ENCODE measurements at places on chromosomes 11 and 22.

- no peaks in the 10 kb centered on the region for H3K4me1 ChIP-seq
- no peak overlapping the region for H3K4me3 ChIP-seq
- no peaks in the 10 kb centered on the region for H3K27me3 ChIP-seq
- no peaks in the 10 kb centered on the region for H3K36me3 ChIP-seq
- no peak overlapping the region for H3K27ac ChIP-seq
Measured at GRCh38 chr11:26201411-26201810, 130.5 kb upstream of the ANO3 start.

DNA sequence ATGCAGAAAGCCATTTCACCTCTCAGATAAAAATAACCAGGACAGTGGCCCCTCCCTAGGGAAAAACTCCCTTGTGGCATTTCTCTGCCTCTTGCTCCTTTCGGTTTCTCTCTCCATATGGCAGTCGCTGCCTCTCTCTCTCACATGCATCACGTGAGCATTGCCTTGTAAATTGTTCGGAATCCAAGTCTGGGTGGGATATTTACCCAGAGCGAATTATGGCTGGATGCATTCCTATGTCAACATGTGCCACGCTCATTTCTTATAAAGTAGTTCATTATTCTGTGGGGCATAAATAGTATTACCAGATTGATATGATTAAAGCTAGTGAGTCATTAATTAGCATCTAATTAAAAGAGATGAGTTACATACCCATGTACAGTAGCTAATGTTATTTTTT lies 392.9 kb downstream of the INSC start:
- H3K27me3 ChIP-seq, result no peaks in the 10 kb centered on the region
- DNase-seq, result no peak
- H3K4me3 ChIP-seq, result no peak overlapping the region
- no peaks in the 10 kb centered on the region for H3K4me1 ChIP-seq
- H3K27ac ChIP-seq, result no peak overlapping the region
- no peaks in the 10 kb centered on the region for H3K36me3 ChIP-seq

GRCh38 chr11:107293677-107294344 lies 163.8 kb downstream of the CWF19L2 start:
- no peaks in the 10 kb centered on the region for H3K27me3 ChIP-seq
- no peaks in the 10 kb centered on the region for H3K4me1 ChIP-seq
- H3K27ac ChIP-seq, result no peak overlapping the region
- peaks cover 10% of the 10 kb centered on the region for H3K36me3 ChIP-seq

DNA sequence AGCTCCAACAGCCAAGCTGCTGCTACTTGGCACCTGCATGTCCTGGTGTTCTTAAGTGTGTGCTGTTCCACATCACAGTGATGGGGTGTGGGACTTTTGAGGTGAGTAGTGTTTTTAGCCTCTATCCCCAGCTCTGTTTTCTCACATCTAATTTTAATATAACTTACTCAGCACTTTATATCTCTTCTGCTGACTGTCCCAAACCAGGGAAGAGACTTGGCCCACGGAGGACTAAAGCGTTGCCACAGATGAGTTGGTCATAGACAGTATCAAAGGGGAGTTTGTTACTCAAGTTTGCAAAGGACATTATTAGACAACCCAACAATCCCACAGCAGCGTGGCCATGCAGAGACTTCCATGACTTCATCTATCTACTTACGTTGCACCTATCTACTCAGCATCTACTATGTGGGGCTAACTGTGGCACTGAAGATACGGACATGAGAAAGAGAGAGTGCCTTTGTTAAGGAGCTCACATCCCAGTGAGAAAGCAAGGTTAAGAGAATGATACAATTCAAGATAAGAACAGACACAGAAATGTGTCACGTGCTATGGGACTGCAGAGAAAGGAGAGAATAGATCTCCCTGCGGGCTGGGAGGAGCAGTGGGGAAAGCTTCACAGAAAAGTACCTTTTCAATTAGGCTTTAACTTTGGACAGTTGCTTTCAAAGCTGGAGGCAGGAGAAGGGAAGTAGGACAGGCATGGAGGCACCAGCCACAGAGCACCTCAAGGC lies 82.4 kb downstream of the ME3 start:
- H3K4me3 ChIP-seq, result no peak overlapping the region
- peaks cover 36% of the 10 kb centered on the region for H3K4me1 ChIP-seq
- H3K36me3 ChIP-seq, result no peaks in the 10 kb centered on the region
- no peak for DNase-seq
- H3K27me3 ChIP-seq, result no peaks in the 10 kb centered on the region
- H3K27ac ChIP-seq, result no peak overlapping the region

Data from right atrium auricular region (tissue), 2 donors.